ENCODE measurements at places on chromosomes 2 and 18.

DNA sequence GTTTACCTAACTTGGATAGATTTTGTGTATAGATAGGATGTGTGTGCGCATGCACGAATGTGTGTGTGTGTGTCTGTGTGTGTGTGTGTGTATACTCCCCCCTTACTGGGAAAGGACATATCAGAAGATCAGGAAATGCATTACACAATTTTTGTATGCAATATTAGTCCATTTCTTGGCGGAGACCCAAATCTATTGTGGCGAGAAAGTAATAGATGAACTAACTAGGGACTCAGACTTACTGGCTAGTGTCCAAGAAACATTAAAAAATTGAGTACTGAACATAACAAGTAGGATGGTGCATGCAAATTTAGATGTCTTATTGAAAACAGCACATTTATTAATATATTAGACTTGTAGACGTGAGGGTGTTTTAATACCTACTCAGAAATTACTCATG lies 1036.5 kb upstream of the FANCL start:
- DNase-seq, result no peak

DNA sequence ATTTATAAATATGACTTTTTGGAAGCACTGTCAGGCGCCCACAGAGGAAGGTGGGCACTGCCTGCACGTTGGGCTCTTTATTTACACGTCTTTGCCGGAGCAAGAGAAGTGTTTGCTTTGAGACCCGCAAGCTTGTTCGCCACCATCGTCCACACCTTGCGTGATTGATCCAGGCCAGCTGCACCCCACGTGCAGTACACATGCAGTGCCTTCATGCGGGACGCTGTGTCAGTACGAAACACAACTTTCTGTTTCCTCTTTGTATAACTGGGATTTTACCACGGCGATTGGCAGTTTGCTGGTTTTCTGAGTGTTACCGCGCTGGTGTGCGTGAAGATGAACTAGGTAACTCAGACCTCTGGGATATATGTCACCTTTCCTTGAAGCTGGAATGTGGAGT lies 571.0 kb upstream of the SALL3 start:
- no peak for DNase-seq

DNA sequence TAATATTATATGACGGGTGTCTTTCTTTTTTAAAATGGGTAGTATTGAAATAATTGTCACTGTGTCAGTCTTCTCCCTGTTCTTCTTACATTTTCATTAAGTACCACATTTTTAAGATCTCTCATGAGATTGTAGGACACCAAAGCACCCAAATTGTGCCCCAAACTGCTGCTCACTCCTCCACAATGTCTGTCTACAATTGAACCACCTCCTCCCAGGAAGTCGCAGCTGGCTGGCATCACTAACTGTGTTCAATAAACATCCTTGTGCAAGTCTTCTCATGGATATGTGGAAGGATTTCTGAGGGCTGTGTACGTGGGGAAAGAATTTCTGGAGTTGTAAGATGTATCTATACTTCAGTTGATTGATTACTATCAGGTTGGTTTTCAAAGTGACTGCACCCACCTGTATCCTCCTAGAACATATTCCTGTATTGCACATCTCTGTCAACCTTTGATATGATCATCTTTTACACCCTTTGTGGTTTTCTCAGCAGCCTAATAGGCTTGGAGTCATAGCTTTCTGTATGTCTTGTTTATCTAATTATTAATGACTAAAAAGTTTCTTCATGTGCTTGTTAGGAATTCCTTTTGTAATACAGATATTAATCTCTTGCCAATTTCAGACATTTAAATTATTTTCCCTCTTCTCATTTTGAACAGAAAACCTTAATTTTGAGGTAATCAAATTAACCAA lies 774.9 kb downstream of the RNF144A start:
- no peak for DNase-seq

DNA sequence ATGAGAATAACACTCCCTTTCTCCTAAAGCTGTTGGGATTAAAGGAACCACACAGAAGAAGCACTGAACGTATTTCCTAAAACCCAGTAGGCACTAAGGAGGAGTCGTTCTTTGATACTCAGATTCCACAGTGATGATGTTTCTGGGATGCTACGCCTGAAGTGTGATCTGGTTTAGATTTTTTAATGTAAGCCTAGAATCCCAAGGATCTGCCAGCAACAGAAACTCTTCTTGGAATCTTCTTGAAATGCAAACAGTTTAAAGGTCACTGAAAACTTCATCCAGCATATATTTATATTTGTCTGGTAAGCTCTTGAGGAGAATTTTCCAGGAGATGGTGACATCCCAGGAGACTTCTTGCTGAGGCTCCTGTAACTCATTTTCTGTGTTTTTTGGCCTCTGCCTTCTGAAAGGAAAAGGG lies 247.6 kb upstream of the TRIB2 start:
- DNase-seq, result no peak

DNA sequence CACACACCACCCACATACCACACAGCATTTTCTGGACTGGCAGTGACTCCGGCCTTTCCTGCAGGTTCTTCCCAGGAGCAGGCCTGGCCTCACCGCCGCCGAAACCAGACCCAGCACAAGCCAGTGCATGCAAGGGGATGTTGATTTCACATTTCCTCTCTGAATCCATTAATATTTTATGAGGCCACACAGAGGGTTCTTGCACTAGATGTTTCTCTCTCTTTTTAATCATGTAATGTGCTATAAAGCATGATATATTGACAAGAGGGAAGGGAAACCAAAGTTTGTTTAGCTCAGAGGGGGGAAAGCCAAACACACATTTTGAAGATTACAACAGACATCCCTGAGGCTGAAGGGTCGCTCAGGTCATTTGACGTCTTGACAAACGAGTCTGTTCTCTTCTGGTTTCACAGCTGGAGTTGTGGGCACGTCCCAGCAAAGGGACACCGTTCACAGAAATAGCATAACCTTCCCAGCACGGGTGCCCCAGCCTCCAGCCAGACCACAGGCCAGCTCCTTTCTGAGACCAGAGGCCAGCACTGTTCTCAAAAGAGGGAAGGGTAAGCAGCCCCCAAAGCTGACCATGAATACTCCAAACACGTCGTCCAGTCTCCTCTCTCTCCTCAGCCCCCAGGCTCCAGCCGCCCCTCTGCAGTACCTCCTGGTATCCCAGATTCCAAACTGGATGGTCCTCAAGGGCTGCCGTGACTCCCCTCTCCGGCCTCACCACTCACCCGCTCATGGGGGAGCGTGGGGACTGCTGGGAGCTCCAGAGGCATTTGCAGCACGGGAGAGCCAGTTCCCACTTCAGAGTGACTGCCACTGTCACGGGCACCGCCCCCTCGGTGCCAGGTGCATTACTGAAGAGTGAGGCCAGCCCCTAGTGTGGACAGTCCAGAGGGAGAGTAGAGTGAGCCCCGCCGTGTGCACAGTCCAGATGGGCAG lies 340.3 kb upstream of the SALL3 start:
- no peak for DNase-seq

DNA sequence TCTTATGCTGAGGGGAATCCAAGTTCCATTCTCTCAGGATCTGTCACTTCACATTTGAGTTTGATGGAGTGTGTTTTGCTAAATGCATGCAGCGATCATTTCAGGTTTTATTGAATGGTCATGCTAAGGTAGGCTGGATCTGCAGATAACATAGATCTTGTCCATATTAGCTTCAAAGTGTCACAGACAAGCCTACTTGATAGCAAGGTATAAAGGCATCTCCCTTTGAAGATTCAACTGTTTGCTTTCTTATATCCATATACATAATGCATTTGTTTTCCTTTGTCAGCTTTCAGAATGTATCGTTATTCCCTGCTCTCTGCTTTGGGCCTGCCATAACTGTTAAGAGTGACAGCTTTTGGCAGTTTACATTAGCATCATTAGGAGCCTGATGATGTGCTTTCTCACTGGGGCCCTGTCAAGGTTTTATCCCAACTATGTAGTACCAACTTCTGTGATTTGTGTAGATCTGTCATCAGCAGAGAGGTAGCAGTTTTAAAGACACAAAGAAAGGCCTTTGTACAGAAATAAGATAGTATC lies 604.3 kb upstream of the CDH7 start:
- DNase-seq, result no peak

DNA sequence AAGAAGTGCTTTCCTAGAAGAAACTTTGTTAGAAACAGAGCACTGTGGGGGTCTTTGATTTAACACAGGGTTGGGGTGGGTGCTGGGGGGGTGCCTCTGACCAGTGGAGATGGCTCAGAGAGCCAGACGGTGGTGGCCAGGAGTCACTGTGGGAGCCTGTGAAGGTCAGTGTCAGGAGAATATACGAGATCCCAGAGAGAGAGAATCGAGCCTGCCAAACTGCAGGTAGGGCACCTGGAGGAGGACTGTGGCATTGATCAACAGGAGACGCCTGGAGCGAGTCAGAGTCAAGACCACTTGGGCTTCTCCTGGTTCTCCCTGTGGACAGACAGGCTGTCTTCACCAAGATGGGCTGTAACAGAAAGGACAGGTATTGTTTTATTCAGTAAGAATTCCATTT lies 136.5 kb upstream of the TWIST2 start:
- no peak for DNase-seq

GRCh38 chr2:96596596-96596995 lies 41.5 kb downstream of the KANSL3 start:
- no peak for DNase-seq

- DNase-seq, result no peak
Measured at GRCh38 chr2:238949710-238950345, 101.9 kb downstream of the TWIST2 start.

GRCh38 chr2:68385907-68386287 lies 20.8 kb downstream of the PLEK start:
- DNase-seq, result no peak

- no peak for DNase-seq
Measured at GRCh38 chr2:237333748-237334147, 80.2 kb downstream of the COL6A3 start.

GRCh38 chr2:42001711-42002201 lies 46.1 kb upstream of the PKDCC start:
- DNase-seq, result no peak

DNA sequence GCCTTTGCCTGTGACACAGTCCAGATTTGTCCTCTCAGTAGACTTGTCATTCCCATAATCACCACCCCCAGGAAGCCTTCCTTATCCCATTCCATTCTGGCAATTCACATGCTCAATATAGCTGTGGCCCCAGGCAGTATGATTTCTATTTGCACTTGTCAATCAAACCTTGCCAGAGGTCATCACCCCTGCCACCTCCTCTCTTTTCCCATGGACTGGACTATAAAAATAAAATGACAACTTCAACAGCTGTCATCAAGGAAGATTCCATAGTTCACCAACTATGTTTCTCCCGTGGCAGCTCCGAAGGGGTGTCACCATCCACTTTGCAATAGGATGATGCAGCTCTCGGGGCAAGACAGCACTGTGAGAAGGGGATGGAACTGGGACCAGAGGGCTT lies 255.7 kb downstream of the CELF4 start:
- DNase-seq, result no peak

- DNase-seq, result no peak
Measured at GRCh38 chr2:6810961-6811360, 54.7 kb downstream of the CMPK2 start.

DNA sequence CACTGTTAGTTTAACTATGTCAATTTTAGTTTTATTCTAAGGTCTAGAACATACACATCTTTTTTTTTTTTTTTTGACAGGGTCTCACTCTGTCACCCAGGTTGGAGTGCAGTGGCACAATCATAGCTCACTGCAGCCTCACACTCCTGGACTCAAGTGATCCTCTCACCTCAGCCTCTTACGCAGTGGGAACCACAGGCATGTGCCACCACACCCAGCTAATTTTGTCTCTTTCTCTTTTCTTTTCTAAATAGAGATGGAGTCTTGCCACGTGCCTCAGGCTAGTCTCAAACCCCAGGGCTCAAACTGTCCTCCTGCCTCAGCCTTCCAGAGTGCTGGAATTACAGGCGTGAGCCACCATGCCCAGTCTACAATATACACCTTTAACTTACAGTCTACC lies 69.5 kb upstream of the CHRNA1 start:
- no peak for DNase-seq

DNA sequence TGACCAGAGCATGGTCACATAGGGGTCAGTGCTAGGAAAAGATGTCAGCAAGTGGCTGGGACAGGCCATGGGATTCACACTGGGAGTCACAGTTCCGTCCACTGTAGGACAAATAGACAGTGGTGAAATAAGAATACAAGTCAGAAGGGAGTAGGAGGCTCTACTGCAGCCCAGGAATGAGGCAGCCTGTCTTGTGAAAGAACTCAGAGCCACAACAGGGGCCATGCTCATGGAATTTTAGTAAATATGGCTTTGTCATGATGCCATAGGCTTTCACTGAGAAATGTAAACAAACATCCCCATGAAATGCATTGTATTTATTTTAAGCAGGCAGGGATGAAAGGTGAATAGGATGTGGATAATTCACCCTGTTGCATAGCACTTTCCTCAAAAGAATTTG lies 504.3 kb downstream of the SOX11 start:
- DNase-seq, result no peak

DNA sequence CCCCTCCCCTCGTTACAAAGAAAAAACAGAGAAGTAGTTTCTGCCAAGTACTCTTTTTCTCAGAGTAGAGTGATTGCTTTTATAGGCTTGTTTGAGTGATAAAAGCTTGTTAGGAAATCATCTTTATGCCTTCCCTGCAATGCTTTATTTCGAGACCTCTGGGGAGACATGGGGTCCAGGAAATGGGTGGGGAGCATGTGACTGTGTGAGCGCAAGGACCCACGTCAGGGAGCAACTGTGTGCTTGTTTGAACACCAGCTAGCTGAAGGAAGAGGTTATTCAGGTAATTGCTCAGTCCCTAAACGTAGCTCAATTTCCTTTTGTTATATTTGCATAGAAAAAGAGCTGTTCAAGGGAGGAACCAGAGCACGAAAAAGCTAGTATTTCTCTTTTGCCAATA lies 187.3 kb downstream of the FAM210A start:
- no peak for DNase-seq

GRCh38 chr2:169108099-169108884 lies 38.9 kb downstream of the DHRS9 start:
- DNase-seq, result no peak

GRCh38 chr18:13973061-13973575 lies 57.8 kb upstream of the MC2R start:
- DNase-seq, result no peak

- no peak for DNase-seq
Measured at GRCh38 chr18:57819671-57820460, 16.8 kb upstream of the ATP8B1 start.

DNA sequence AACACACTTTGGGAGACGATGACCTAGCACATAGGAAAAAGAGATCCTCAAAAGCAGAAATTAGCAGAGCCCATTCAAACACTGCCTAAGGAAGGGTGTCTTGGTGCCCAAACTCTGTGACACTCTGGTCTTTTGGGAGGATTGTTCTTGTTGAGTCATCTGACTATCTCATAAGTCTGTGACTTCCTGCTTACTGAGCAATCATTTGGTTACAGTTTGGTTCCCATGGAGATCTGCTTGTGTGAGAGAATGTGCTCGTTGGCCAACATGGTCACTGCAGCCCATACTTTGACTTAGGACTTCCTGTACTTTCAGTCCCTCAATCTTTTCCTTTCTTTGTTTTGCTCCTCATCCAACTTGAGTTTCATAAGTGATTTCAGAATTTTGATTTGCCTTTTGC lies 602.9 kb downstream of the NYAP2 start:
- DNase-seq, result no peak

DNA sequence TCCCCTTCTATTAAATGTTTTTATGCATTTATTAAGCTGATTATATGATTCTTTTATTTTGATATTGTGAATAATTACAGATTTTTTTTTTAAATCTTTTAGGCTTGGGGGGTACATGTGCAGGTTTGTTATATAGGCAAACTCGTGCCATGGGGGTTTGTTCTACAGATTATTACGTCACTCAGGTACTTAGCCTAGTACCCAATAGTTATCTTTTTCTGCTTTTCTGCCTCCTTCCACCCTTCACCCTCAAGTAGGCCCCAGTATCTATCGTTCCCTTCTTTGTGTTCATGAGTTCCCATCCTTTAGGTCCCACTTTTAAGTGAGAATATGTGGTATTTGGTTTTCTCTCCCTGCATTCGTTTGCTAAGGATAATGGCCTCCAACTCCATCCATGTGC lies 92.2 kb upstream of the CWC22 start:
- no peak for DNase-seq
